ENCODE measurements at places on chromosomes 4 and X.
A peak's percentile ranks its signal among the peaks of the same experiment; 100 is the strongest.

DNA sequence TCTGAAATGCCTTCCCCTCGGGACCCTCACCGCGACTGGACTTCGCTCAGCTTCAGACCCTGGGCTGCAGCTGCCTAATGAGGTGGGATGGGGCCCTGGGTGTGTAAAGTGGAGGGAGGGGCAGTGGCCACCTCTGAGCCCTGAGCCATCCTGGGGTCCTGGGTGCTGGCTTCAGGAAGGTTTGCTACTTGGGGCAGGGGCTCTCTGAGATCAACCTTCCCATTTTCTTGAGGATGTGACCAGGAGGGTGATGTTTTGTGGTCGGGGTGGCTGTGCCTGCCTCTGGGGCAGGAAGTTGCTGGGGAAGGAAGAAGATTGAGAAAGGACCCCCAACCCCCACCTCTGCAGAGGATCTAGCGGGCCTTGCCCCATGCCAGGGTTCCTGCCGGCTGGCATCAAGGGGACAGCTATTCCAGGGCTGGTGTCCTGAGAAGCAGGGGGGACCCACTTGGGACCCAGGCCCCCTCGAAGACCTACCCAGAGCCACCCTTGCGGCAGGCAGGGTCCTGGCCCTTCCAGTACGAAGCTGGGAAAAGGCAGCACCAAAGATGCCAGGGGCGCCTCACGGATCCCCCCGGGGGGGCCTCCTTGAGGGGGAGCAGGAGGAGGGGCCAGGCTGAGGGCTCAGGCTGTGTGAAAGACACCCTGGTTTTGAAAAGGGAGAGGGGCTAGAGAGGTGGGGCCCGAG is 6.5 kb downstream of the SH3BP2 start:
- no peak for DNase-seq

- no peak for DNase-seq
Observed at GRCh38 chr4:601612-602558, 23.5 kb upstream of the PDE6B start.

GRCh38 chr4:54400802-54401201 is 171.7 kb downstream of the PDGFRA start:
- DNase-seq: no peak

DNA sequence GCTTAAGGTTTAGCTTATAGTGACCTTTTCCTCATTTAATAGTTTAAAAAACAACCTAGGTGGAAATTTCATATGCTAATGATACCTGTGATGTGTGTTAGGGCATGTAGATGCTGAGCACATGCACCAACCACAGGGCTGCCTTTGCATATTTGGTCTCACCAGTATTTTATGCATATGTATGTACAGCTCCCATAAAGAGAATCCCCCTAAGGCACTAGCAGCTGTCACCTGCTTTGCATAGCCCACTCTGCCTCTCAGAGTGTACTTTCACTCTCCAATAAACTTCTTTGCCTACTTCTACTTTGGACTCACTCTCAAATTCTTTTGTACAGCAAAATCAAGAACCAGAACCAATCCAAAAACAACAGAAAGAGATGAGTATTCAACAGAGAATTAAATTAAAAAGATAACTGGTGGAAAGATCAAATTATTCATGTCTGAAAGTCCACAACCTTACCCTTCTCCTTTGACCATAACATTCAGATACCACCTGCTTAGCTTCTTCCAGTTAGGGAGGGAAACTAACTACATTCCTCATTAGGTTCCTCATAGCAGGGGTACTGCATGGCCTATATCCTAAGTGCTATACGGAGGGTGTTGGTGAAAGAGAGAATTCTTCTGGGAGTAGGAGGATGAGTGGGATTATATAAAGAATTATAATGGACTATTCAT is 250.5 kb downstream of the STPG2 start:
- DNase-seq: no peak

DNA sequence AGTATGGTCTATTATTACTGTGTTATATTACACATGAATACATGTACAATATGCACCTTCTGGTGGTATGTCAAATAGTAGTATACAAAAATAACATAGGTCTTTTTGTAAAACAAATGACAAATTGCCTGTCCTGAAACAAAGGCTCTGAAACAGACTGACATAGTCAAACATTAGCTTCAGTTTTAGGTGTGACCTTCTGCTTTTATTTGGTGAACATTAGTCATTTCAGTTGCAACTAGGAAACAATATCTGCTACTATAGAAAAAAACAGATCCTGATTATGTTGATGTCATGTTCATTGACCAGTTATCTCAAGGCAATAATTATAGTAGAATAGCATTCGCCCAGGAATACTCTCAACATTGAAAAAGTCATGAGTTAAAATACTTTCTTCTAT is 123.0 kb downstream of the CHRNA9 start:
- no peak for DNase-seq

GRCh38 chr4:47914926-47915237 is 499 bp upstream of the NFXL1 start:
- no peak for DNase-seq

GRCh38 chr4:121272526-121272925 is 108.3 kb downstream of the QRFPR start:
- no peak for DNase-seq

- peak; percentile 42 for DNase-seq
Observed at GRCh38 chr4:140071806-140072205, 82.2 kb downstream of the MAML3 start.

- DNase-seq: no peak
Observed at GRCh38 chrX:123859409-123859845, 426 bp upstream of the XIAP start.
